ENCODE measurements at places on chromosomes 3 and 15.

DNA sequence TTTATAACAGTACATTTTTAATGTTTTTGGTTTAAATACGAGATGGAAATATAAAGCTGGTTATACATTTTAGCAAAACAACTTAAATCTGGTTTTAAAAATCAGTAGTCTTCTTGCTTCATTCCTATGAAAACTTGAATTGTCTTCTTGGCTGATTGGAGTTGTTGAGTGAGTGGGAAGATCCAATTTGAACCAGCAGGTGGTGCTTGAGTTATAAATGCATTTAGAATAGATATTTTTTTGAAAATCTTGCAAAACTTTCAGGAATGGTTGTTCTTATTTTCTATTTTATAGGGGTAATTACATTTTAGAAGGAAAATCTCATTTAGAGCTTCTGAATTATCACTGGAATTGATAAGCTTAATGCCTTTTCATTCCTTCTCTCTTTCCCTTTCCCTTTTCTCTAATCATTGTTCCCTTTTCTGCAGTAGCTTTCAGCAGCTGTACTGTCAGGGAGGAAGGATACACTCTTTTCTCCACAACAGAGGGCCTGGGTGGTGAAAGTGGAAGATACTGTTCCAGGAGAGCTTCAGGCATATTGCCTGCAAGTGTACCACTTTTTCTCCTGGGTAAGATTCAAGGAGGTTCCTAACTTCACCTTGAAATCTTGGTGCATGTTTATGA, 335.6 kb downstream of the NLGN1 start:
- no peak for DNase-seq

GRCh38 chr3:98557324-98558010, 25.7 kb downstream of the GPR15 start:
- no peak for DNase-seq

GRCh38 chr3:58536501-58537411, at the start of gene ACOX2:
Gene ACOX2 (minus strand): TSS chr3:58537190. CDS start chr3:58535106, 2,084 bp downstream.
- no peak for DNase-seq

- DNase-seq, result no peak
Observed at GRCh38 chr3:71000483-71000882, 583.0 kb downstream of the FOXP1 start.

DNA sequence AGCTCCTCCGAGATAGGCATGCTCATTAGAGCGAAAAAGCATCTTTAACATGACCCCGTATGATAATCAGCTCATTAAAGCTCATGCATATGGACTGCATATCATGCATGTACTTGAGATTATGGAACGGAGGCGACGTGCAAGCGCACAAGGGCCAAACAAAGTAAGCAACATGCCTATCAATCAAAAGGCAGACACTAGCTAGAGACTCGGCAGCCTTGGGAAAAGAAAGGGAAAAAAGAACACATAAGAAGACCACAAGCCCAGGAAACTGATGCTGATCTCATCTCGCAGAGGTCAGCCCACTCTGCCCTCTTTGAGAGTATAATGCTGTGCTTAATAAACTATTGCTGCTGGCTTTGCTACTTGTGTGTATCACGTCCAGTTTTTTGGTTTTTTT, 2.6 kb upstream of the ACOX2 start:
- no peak for DNase-seq

DNA sequence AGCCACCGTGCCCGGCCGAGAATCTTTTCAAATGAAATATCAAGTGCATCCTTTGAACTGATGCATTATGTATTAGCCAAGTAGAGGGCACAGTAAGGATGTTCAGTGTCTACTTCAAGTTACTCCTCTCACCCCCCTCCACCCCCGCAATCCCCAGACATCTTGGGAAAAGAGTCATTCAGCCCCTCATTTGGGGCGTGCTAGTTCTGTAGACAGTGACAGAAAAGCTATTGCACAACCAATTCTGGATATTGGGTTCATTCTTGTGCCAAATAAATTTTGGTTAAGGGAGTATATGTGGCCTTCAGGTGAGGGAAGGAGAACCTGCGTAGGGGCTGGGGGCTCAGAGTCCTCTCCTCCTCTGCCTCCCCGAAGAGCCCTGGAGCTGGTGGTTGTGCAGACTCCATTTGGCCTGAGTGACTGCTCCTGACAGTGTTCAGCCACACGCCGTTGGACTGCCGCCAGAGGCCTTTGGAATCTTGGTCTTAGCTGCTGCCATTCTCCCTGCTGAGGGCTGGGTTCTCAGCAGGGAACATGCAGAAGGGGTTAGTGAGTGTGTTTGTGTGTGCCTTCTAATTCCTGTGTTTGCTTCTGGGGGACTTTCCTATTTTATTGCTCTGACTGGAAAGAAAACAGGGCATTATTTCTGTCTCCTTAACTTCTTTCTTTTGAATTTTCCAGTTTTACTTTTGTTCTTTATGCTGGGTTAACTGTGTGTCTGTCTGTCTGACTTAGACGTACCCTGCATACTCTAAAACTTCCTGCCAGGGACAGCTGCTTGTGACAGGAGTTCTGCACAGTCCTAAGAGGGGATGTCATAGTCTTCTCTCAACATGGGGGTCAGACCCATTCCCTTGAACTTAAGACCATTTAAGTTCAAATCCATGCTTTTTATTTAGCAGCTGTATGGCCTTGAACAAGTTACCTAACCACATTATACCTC, 21.0 kb downstream of the RARB start:
- DNase-seq, result no peak

DNA sequence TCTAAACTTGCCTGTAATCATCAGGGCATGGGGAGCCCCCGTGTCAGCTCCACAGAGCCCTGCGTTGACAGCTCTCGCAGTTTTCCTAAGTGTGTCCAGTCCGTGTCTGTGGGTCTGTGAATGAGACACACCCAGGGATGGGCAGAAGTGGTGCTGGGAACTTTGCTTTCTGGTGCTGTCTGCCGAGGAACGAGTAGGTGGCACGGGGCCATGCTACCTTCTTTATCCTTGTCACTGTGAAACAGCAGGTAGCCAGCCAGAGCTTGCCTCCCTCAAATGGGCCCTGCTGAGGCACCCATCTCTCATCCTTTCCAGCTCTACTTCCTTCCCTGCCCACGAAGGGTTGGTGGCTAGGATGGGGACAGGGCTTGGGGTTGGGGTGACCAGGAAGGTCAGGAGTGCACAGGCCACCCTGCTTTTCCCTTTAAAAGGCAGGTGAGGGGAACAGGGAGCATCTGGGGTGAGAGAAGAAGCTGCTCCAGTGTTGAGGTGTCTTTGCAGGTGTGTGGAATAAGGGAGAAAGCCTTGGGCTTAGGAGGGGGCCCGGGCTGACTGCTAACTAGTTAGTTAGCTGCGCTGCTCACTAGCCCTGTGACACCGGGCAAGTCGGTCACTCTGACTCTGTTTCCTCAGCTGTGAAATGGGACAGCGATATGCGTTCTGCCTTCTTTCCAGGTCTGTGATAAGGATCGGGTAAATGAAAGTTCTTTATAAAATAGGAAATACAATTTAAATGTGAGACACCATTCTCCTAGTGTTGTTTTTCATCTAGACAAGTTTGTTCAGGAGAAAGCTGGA, 27.9 kb downstream of the PDIA5 start:
- no peak for DNase-seq

Data from neuronal stem cell (in vitro differentiated cells).